ENCODE measurements at places on chromosomes 6 and 20.

DNA sequence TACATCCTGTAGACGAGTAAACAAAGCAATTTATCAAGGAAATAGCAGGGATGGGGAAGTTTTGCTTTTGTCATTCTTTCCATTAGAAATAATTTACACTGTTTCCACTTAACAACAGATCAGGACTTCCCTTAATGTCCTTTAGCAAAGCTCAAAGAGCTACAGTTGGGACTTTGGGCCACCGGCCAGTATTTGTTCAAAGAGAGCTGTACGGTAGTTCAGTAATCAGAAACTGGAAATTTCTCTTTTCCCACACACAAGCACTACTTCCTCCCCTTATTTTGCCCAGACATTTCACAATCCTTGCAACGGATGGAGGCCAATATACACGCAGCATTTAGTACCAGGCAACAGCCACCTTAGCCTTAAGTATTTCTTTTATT is 12.1 kb upstream of the HINT3 start:
- no peak for DNase-seq

DNA sequence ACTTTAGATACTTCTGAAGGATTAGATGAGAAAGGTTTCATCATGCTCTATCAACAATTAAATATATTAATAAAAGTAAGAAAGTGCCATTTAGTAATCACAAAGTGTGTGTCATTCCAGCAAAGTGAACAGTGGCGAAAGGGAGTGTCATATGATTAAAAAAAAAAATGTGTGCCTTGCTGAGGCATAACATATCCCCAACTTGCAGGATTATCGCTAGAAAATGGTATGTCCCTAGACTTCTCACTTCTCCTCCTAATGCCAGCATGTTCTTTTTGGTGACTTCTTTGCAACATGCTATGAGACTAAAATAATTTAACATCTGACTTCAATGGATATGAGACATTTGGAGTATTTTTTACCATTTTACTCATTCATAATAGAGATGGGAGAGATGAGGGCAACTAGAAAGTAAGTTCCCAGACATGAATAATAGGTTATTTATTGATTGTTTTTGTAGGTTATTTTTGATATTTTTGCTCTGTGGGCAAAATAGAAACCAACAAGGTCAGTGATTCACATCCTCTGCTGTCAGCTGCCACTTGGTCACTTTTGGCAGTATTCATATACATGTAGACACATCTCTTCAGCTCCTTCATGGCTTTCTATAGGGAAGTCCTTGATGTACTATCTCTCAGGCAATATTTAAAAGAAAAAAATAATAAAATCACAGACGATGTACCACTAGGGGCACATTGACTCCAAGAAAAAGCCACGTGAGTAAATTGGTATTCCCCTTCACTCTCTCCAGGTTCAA is 370.1 kb downstream of the BMP2 start:
- no peak for DNase-seq

GRCh38 chr20:9323622-9324021 is 190.8 kb upstream of the LAMP5 start:
- no peak for DNase-seq

DNA sequence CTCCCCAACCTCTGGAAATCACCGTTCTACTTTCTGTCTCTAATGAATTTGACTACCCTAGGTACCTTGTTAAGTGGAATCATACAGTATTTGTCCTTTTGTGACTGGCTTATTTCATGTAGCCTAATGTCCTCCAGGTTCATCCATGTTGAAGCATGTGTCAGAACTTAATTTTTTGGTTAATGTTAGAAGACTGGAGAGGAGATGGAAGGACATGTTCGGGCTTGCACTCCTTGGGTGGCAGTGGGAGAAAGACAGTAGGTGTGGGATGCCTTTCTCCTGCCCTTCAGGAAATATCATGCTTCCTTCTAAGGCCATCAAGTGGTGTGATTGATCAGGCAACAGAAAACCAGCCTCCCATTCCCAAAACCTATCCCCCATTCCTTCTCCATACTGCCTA is 61.1 kb upstream of the RNF144B start:
- no peak for DNase-seq

GRCh38 chr20:62832212-62832922 is 15.5 kb downstream of the COL9A3 start:
- DNase-seq, result no peak

GRCh38 chr20:59948828-59949720 is 8.9 kb downstream of the FAM217B start:
- DNase-seq, result peak; percentile 43

Data from HT1080 (cell line).